ENCODE measurements at places on chromosomes 1 and 21.

DNA sequence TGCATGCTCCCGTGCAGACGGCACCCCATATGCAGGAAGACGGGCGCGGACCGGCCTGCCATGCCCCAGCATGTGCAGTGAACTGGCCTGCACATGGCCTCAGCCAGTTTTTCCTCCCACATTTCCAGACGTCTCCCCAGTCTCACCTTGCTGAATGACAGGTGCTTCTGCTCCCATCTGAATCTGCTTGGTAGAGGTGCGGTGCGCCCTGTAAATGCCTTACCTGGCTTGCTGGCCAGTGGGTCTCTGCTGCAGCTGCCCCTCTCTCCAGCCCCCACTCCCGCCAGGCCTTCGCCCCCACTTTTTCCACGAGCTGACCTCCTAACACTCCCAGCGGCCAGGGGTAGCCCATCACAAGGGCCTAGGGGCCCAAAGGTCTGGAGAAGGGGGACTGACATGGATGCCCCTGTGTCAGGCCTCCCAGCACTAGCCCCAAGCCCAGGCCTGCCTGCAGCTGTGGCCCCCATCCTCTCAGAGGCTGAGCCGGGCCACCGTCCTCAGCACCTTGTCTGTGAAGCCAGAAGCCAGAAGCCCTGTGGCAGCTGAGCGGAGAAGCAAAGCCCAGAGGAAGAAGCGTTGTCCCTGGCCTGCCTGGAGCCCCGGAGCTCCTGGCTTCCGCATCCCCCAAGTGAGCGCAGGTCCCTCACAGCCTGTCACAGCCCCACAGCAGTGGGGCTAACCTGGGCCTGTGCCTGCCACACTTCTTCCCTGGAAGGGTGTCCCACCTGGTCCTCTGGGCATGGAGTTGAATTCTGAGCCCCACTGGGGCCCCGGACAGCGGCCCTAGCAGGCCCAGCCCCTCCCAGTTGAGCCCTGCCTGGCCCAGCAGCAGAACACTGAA, 3.7 kb upstream of the SLC19A1 start:
- no peak for DNase-seq

DNA sequence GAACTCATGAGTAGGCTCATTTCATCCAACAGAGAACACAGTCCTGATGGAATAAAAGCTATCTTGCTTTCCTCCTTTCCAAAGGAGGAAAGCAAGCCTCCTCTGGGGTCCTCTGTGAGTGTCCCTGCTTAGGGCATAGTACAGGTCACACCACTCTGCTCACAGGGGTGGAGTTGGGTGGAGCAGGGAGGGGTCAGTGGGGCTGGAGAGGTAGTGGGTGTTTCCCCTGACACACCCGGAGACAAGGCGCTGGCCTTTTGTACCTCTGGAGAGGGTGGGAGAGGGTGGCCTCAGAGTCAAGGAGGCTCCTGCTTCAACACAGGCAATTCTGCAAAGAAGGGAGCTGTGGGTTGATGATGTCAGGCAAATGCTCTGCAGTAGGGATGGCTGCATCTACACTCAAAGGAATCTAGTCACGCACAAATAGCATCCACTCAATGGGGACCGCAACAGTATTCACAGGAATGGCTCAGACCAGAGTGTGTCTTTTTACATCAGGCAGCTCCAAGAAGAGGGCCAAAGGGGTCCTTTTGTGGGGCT, 58.6 kb upstream of the PLXNA2 start:
- DNase-seq = no peak

- no peak for DNase-seq
Observed at GRCh38 chr1:18339161-18339560, 141.6 kb upstream of the KLHDC7A start.

GRCh38 chr1:205301205-205301821, 20.2 kb downstream of the NUAK2 start:
- no peak for DNase-seq

- no peak for DNase-seq
Observed at GRCh38 chr1:240363315-240363714, 248.6 kb downstream of the GREM2 start.

GRCh38 chr1:172781513-172782140, 122.7 kb downstream of the FASLG start:
- no peak for DNase-seq

GRCh38 chr1:8374356-8374755, 56.4 kb downstream of the SLC45A1 start:
- no peak for DNase-seq

DNA sequence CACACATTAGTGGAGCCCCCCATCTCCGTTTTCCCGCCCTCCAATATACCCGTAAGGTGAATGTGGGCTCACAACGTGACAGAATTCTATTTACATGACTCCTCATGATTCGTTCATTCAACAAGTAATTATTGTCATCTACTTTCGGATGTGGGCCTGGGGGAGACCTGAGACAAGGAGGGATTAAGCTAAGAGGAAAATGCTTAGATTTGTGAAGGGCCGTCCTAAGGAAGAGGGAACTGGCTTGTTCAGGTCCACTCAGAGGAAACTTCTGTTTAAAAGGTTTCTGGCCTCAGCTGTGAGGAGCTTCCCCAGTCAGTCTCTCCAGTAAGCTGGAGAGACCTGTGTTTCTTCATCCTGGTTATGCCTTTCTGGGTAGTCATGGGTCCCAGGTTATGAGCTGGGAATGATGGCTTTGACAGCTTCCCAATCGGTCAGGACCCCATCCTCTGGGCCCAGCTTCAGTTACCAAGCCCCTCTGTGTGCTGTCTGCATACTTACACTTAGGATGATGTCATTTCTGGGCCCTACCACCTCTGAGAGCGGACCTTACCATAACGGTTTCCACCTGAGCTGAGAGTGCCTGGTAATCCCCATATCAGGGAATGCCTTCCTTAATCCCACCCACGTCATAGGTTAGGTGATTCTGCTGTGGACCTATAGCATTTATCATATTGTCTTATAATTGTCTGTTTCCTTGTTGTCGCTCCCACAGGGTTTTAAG, 687 bp upstream of the ERI3 start:
- DNase-seq = no peak
